Stimulated activated CD4-positive, alpha-beta T cell treated with anti-CD3 and anti-CD28 coated beads, Interleukin-1b, Interleukin-23, amount 100 ng/mL, for 1 hour (primary cell): ENCODE measurements at places on chromosomes 4 and X.

- DNase-seq, result no peak
Measured at GRCh38 chr4:183961795-183962194, 56.7 kb downstream of the STOX2 start.

- DNase-seq, result no peak
Measured at GRCh38 chrX:38409289-38409688, 56.9 kb downstream of the OTC start.

DNA sequence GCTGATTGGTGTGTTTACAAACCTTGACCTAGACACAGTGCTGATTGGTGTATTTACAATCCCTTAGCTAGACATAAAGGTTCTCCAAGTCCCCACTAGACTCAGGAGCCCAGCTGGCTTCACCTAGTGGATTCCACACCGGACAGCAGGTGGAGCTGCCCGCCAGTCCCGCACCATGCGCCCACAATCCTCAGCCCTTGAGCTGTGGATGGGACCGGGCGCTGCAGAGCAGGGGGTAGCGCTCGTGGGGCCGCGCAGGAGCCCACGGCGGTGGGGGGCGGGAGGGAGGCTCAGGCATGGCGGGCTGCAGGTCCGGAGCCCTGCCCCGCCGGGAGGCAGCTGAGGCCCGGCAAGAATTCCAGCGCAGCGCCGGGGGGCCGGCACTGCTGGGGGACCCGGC lies 30.7 kb downstream of the MEPE start:
- no peak for DNase-seq

DNA sequence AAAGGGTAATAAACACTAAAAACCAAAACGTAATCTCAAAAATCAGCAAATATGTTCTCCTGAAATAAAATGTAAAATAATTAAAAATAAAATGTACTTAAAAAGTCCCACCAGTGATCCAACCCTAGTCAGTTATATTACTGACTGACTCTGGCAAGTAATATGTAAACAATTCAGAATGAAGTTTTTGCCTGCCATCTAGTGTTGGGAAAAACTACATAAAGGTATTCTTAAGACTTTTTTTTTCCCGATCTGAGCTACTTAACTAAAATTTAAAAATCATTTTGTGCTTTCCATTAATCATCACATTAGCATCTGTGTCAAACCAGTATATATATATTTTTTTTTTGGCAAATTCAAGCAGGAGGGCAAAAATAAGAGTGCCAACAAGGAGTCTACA lies 24.0 kb downstream of the RCHY1 start:
- no peak for DNase-seq

- DNase-seq, result no peak
Measured at GRCh38 chr4:145731028-145731427, 51.1 kb downstream of the C4orf51 start.

DNA sequence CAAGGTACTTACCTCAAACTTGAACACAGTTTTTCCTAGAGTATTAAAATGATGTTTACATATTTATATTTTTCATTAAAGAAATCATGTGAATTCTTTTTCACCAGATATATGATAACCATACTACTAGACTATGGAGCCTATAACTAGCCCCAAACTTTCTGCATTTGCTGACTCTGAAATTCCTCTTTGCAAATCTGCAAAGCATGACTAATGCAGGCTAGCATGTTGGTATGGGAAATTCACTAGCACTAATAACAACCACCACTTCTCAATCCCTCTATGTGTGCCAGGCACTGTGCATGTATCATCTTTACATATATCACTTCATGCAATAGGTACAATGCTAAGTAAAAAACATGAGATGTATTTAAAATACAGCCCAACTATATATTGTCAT lies 51.1 kb downstream of the SLC10A7 start:
- no peak for DNase-seq

DNA sequence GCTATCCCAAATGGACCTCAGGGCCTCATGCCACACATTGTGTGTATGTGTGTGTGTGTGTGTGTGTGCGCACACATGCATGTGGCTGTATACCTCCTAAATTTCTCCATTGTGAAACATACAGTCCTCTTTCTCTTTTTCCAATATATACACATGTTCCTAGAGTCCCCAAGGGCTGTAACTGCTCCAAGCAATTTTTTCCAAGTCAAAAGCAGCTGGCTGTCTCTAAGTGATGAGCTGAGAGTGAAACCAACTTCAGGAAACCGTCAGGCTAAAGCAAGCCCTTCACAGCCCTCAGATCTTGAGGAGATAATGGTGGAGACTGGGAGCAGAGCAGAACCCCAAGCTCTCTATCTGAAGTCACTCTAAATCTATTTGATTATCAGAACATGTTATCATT lies 496.1 kb upstream of the DIPK2B start:
- DNase-seq, result no peak

DNA sequence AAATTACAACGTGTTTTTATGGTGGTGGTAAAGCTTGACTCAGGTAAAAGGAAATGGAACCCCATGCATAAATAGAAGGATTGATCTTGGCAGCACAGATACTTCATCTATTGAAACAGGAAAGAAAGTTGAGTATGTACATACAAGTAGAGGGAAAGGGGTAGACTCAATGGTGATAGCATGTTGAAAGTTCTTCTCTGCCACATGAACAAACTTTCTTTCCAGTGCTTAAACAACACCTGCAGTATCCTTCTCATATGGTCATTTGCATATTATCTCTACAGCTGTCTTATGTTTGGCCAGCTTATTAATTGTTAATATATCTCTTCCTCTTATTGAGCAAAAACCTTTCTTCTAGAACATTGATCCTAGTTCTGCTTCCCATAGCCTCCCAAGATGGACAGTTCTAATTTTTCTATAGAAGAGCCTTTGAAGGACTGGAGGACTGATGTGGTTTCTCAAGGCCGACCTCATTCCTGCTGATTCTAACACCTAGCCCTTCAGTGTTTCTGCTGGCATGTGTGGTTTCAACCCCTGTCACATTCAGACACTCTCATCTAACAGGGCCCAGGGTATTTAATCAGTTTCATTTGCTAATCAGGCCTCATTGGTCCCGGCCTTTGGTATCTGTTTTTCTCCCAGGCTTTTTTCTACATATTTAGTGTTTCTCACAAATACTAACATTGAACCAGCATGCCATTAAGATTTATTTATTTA lies 108.1 kb upstream of the SPRY1 start:
- no peak for DNase-seq

- no peak for DNase-seq
Measured at GRCh38 chrX:9903146-9903545, 64.0 kb upstream of the CLDN34 start.

- DNase-seq, result no peak
Measured at GRCh38 chr4:111602848-111603247, 542.4 kb upstream of the FAM241A start.

- DNase-seq, result no peak
Measured at GRCh38 chr4:37015391-37015790, 229.2 kb upstream of the NWD2 start.

GRCh38 chr4:128291096-128291495 lies 3.5 kb upstream of the PGRMC2 start:
- DNase-seq, result no peak

GRCh38 chr4:3479358-3480101 lies 16.4 kb downstream of the DOK7 start:
- no peak for DNase-seq

- no peak for DNase-seq
Measured at GRCh38 chr4:186789651-186790050, 66.0 kb upstream of the FAT1 start.

- no peak for DNase-seq
Measured at GRCh38 chr4:3663791-3664190, 102.4 kb upstream of the ADRA2C start.

DNA sequence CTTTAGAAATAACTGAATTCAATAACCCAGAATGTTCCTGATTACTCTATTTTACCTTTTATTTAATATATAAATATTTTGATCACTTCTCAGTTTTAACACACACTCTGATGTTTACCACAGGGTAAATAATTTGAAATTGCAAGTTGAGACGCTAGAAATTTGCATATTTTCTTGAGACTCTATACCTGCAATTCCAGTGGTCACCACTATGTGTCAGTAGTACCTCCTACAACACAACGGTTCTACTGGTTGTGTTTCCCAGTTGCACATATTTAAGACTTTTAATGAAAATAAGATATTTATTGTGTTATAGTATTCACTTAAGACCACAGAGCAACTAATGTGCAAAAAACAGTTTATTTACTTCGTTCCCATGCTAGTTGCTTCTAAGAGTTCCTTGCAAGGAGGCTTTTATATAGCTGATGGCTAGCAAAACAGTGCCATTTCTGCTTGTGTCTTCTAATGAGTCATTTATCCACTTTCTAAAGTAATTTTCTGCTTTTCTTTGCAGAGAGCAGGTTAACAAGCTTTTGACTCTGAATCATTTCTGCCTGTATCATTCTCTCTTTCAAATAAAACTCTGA lies 98.9 kb upstream of the PDLIM3 start:
- DNase-seq, result no peak

DNA sequence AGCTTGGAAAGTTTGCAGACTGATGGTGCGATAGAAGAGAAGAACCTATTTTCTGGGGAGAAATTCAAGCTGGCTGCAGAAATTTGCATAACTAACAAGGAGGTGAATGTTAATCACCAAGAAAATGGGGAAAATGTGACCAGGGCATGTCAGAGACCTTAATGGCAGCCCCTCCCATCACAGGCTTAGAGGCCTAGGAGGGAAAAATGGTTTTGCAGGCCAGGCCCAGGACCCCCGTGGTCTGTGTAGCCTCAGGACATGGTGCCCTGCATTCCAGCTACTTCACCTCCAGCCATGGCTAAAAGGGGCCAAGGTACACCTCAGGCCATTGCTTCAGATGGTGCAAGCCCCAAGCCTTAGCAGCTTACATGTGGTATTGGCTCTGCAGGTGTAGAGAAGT lies 207.1 kb upstream of the CXorf66 start:
- DNase-seq, result no peak

DNA sequence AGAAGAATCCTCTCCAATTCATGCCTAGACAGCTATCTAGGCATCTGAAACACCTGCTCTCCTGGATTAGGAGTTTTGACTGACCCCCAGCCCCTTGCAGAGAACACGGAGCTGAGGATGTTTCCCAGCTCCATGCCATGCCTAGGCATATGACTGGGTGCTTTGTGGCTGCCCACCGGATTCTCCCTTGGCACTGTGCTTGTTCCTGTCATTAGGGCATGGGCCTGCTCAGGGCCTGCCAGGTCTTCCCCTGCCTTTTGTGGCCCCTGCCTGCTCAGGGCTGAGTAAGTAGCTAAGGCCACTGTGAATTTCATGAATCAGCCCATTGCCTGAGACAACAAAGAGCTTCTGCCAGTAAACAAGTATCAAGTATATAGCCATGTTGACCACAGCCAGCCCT lies 867.4 kb downstream of the TECRL start:
- DNase-seq, result no peak

DNA sequence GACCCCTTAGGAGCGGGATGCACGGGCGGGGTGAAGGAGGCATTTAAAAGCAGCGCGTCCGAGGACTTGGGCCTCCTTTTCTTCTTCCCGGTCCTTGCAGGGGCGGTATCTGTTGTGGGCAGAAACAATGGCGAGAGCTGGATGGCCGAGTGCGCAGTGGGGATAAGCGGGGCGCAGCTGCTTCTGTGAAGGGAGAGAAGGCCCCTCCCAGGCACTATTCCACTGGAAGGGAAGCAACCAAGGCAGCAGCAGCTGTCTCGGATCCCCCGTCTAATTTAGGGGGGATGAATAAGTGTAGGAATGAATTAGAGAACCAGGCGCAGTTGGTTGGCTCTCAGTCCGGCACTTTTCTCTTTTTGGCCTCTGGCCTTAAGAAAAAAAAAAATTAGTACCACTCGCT lies 995 bp downstream of the SMARCA5 start:
- DNase-seq, result no peak

GRCh38 chr4:127965803-127966175 lies 583 bp downstream of the ABHD18 start:
- peak; percentile 48 for DNase-seq

DNA sequence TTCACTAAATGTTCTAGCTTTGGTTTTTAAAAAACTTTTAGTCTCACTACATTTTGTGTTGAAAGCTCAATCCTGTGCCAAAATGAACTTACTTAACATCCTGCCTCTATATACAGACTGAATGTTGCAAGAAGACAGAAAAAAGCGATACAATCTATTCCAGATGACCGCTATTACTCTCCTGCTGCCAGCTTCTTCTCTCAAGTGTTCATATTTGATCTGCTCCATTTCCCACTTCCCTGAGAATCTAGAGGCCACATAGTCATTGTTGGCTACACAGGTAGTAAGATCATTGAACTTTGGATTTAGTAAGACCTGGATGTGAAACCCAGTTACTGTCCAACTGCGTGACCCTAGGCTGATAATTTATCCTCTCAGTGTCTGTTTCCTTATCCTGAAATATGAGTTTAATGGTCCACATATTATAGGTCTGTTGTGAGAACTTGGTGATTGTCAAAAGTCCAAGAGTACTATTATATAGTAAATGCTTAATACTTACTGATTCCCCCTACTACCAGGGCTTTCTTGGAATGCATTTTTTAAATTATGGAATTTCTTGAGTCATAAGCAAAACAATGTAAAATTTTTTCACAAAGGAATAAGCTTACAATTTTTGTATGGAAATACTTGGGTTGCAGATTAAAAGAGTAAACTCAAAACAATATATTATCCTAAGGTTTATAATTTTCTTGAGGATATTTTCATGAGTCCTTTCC lies 976.8 kb upstream of the ADGRL3 start:
- no peak for DNase-seq

- DNase-seq, result no peak
Measured at GRCh38 chrX:10971176-10971575, 140.0 kb upstream of the HCCS start.

- no peak for DNase-seq
Measured at GRCh38 chrX:68536429-68536828, 37.6 kb downstream of the YIPF6 start.

DNA sequence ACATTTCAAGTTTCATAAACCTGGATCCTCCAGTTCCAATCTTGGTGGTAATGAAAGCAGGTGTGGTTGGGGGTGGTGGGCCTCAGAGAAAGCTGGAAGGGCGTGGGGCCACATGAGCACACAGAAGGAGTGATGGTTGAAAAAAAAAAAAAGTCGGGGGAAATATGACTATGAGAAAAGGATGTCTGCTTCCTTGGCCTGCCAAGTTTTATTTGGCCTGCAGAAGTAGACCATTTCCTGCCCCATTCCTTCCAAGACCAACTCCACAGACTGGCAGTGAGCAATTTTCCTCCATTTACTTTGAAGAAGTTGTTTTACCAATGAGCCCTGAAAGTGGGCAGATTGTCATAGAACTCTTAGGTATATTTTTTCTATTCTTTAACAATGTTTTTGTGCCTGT lies 43.3 kb downstream of the LNX1 start:
- no peak for DNase-seq

- no peak for DNase-seq
Measured at GRCh38 chrX:48813644-48814043, 11.8 kb downstream of the HDAC6 start.

DNA sequence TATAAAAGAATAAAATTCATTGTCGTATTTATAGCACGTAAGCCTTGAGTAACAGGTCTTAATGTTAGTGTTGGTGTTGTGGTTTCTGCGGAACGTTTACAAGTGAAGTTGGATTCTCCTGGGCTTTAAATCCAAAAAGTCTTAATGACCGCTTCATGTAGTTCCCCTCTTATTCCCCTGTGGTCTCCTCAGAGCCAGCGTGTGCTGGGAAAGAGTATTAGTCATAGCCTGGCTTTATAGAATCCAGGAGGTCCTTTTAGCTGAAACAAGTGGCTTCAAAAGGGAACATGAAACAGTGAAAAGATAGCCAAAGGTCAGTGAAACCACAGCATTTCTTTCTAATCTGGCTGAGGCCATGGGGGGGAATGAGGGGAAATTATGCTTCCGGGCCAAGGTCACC lies 79.1 kb downstream of the CLCN4 start:
- no peak for DNase-seq
